ENCODE measurements at places on chromosomes 1 and 21.

GRCh38 chr1:200883118-200883517, 10.3 kb downstream of the GPR25 start:
- no peak for DNase-seq

DNA sequence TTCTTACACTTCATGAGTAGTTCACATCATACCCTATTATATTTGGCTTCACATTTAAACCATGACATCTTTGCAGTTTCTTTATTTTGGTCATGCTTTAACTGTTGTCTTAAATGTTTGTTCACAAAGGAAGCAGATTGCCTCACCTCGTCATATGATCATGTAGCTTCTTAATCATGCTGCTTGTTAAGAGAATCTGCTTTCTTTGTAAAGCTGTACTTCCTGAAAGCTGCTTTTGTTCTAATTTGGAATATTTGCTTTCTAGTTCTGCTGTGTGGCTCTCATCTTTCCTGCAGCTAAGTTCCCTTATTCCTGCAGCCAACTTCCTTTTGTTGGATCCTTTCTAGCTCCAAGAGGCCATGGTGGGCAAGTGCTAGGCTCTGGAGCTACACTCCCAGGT, 62.9 kb upstream of the SIM2 start:
- no peak for DNase-seq

- no peak for DNase-seq
Measured at GRCh38 chr21:31159808-31160207, 121.5 kb upstream of the KRTAP19-8 start.

DNA sequence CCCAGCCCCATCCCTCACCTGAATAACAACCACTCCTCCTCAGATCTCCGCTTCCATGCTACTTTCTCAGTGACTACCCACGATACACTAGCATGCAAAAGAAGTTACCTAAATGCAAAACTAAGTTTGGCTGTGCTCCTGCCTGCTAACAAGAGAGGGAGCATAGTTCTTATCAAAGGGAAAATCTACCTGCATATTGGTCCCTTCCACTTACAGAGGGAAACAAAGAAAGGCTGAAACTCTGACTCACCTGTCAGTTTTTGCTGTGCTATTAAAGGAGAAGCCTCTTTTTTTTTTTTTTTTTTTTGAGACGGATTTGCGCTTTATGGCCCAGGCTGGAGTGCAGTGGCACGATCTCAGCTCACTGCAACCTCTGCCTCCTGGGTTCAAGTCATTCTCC, 43.8 kb upstream of the RAVER2 start:
- DNase-seq: no peak

DNA sequence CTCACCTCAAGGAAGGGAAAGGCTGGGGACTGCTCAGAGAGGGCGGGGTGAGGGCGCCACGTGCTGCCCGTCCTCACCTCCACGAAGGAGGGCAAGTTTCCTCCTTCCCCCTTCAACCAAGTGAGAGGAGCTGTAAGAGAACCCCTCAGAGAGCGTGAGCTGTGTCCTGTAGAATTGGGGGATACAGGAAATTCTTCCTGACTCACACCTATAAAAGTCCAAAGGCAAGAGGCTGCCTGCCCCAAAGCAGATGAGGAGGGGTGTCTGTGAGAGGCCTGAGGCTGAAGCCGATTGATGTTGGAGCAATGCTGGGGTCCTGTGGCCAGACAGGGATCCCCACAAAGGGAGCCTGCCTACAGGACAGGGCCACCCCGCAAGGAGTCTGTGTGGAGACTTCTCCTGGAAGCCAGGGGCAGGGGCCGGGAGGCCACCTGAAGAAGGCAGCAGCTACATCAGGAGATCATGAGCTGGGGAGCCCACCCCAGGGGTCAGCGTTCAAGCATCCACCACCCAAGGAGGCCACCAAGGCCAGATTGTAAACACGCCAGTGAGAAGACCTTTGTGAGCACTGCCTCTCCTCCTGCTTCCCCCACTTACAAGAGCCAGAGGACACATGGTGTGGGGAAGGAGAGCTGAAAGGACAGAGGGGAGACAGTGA, 27.7 kb downstream of the S100A6 start:
- no peak for DNase-seq

GRCh38 chr1:202568410-202568809, 141.8 kb downstream of the SYT2 start:
- DNase-seq: no peak

- DNase-seq: no peak
Measured at GRCh38 chr1:47208374-47208850, 18.6 kb upstream of the PDZK1IP1 start.

DNA sequence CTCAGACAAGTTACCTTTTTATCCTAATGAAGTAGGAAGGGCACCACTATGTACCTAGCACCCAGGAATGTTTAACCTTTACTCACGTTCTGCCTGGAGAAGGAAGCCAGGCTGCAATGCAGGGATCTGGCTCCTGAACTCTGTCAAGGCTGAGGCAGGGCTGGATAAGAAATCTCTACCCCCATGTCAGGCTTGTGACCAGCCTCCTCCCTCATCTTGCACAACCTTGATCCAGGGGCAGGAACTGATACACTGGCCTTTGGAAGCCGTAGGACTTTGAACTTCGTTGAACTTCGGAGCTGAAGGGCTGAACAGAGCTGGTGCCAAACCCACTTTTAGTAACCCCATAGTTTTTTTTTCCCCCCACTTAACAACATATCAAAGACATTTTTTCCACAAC, 8.0 kb upstream of the AKR1A1 start:
- DNase-seq: no peak

DNA sequence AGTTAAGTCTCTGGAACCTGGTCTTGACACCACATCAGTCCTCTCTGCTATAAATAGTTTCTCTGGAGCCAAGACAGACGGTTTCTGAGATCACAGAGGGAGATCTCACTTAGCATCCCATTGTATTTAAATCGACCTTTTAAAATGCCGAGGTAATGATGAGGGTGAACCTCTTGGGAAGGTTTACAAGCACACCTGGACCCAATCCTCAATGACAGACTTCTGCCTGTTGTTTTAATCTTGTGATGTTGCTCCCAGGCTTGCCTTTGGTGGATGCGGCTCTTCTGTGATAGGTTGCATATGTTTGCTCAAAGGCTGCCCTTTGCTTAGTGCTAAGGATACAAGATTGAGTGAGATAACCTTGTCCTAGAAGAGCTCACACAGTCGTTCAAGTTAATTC, 104.6 kb upstream of the L1TD1 start:
- DNase-seq: no peak

DNA sequence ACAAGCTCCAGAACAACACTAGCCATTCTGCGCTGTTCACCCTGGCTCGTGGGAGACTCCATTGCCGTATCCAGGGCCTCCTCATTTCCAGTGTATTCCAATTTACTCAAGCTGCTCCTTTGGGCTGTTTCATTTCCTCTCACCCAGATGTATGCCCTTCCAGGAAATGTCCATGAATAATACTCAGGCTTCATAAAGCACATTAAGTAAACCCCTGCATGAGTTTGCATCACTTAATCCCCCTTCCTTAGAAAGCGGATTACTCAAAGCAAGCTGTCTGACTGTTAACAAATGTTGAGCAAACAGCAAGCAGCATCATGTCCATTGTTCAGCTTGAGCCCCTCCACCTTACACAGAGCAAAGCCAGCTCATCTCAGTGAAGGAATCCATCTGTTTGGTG, 403.6 kb upstream of the PBX1 start:
- DNase-seq: no peak

GRCh38 chr1:14135070-14135469, 435.1 kb downstream of the PRDM2 start:
- DNase-seq: no peak

- DNase-seq: no peak
Measured at GRCh38 chr1:18924221-18924691, 21.9 kb upstream of the ALDH4A1 start.

DNA sequence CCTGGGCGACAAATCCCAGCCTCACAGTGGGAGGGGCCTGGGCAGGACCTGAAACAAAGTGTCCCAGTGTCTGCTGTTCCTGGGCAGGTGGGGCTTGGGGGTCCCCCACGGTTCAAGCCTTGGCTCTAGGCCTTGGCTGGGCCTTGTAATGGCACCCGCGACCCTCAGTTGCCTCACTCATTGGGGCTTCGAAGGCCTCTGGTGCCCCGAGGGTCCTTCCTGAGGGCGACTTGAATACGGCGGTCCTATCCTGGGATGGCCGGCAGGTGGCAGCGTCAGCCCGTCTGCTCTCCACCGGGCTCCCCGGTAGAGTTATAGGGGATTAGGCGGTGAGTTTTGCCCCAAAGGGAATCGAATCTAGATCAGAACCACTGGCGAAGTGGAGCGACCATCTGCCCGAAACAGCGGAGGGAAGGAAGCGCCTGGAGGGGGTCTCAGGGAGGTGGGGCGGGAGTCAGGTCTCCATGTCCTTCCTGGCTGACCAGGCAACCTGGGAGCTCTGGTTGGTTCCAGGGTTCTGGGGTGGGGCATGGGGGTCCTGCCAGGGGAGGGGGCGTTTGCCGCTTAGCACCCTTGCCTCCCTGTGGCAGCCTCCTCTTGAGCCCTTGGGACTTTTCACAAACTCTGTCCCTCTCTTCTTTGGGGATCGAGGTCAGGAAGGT, 2.1 kb upstream of the PEX10 start:
- DNase-seq: peak; percentile 62

GRCh38 chr1:13666317-13666716, 33.7 kb upstream of the PRDM2 start:
- no peak for DNase-seq

DNA sequence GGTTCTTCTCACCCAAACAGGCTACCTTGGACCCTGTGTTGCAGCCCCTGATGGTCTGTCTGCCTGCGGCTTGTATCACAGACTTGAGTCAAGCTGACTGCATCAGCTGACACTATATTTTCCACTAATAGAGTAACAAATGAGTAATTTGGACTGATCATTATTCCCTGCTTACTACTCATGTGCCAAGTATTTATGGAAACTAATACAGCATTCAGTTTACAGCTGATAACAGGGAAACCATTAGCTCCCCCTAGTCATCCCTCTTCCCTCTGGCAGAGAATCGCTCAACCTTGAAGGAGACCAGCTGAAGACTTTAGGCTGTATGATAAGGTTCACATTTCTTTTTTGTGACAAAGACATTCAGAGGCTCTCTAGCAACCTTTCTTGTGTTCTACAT, 116.6 kb upstream of the SYT6 start:
- no peak for DNase-seq

GRCh38 chr1:30422251-30422650, 301.1 kb downstream of the MATN1 start:
- no peak for DNase-seq

DNA sequence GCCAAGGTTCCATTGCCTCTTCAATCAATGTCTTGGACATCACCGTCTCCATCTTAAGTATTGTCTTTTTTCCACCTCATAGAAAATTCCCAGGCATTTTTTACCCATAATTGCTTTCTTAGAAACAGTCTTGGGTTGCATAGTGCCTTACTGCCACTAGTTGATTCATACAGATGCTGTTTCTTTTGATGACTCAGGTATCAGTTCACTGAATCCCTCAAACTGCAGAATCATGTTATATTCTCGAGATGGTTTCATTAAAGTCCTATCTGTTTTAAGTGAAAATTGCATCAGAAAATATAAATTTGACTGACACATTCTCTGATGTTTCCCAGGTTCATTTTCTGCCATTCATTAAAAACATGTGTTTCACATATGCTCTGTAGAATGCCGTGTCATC, 1489.1 kb downstream of the BRINP3 start:
- no peak for DNase-seq

GRCh38 chr1:154014154-154014907, 23.8 kb downstream of the RPS27 start:
- DNase-seq: no peak

DNA sequence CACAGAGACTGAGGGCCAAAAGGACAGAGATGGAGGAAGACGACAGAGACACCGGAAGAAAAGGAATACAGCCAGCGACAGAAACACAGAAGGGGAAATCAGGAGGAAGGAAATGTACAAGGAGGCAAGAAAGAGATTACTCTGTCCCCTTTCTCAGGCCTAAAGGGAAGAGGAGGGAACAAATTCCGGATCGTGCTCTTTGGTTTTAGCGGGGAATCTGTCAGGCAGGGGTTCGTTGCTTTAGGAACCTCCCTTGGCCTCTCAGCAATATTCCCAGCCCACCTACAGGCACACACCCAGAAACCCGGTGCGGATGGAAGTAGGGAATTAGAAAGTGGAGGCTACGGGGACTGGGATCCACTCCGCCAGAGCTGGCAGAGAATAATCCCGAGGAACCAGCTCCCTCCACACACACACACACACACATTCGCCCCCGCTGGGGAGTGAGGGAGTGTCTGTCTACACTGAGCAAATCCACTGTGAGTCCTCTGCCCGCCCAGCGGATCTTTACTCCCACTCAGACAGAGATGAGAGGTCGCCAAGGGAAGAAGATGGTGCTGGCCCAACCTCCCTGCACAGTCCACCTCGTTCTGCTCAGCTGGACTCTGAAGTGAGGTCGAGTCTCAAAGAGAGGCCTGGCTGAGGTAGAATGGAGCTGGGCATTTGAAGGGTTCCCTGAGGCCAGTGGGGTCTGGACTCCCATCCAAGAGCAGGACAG, 5.7 kb downstream of the TAL1 start:
- DNase-seq: no peak

- DNase-seq: no peak
Measured at GRCh38 chr1:207084232-207084631, 4.4 kb upstream of the C4BPB start.

GRCh38 chr1:175390522-175391254, 198.1 kb upstream of the KIAA0040 start:
- DNase-seq: no peak

DNA sequence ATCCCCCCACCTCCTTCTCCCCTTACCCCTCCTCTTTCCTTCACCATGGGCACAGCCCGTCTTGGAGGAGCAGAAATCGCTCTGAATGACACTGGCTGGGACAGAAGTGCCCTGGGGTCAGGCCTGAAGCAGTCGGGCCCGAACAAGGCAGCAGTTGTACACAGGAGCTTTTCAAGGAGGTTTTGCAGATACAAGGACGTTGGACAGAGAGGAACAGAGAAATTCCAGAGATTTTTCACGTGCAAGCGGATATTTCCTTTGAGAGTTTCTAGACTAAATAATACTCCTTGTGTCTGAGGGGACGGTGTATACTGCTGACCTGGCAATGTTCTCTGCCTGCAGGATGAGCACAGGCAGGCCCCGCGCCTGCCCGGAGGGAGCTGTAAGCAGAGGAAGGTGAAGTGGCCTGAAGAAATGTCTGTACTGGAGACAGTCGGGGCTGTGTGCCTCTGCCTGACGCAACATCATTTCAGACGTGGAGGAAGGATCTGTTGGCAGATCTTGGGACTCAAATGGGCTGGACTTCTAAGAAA, 95.3 kb upstream of the SLC25A33 start:
- no peak for DNase-seq

DNA sequence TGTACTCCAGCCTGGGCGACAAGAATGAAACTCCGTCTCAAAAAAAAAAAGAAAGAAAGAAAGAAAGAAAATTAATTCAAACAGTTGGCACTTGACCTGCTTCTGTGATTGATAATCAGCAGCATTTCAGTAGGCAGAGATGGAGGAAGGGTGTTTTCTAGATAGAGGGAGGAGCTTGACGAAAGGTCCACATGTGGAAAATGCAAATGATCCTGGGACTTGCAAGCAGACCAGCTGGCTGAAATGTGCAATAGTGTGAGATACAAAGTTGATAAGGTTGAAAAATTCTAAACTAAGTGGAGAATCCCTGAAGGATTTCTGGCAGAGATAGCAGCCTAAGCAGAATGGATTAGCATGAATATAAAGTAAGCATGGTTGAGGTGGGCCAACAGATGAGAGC, 4.2 kb downstream of the ELAPOR1 start:
- no peak for DNase-seq

- DNase-seq: no peak
Measured at GRCh38 chr21:21200103-21200938, 202.1 kb downstream of the NCAM2 start.

- no peak for DNase-seq
Measured at GRCh38 chr1:234958066-234958705, 170.5 kb downstream of the TOMM20 start.

All from stimulated activated CD8-positive, alpha-beta memory T cell treated with anti-CD3 and anti-CD28 coated beads, Interleukin-4, amount 100 ng/mL, for 4 hours (primary cell).